Stimulated activated CD4-positive, alpha-beta T cell treated with anti-CD3 and anti-CD28 coated beads, Interleukin-12 subunit alpha, Interleukin-12 subunit beta, amount 100 ng/mL, for 48 hours (primary cell): ENCODE measurements at places on chromosomes 12 and 14.

GRCh38 chr14:89163031-89163636, 253.9 kb downstream of the FOXN3 start:
- no peak for DNase-seq

GRCh38 chr12:30757316-30757715, 2.6 kb upstream of the CAPRIN2 start:
- DNase-seq, result no peak

DNA sequence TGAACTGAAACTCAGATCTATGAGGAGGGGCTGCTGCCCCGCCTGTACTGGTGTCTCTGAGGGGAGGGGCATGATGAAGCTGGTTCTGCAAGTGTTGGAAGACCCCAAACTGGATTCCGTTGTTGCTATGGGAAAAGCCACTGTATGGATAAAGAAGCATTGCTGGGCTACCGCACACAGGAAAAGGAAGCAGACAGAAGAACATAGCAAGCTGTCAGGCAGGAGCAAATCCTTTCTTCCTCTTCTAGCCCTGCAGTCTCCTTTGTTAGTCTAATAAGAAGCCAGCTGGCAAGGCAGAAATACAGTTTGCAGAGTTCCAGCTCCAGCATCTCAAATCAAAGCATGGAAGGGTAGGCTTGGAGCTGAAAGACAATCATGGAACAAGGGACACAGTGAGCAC, 26.3 kb upstream of the NR1H4 start:
- no peak for DNase-seq

- DNase-seq, result no peak
These were observed 26.1 kb downstream of the SERPINA11 start for GRCh38 chr14:94426526-94426925.

GRCh38 chr14:66619952-66620351, 112.0 kb downstream of the GPHN start:
- no peak for DNase-seq

GRCh38 chr12:53999559-54000115, 324 bp upstream of the HOXC9 start:
- no peak for DNase-seq

DNA sequence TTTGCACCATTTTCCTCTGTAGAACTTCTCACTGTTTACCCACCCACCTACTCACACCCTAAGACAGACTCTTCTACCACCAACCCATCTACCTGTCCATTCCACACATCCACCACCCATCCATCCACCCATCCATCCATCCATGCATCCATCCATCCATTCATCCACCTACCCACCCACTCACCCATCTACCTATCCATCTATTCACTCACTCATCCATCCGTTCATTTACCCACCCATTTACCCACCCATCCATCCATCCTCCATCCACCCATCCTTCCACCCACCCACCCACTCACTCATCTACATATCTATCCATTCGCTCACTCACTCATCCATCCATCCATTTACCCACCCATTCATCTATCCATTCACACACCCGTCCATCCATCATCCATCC, 15.1 kb downstream of the PLBD2 start:
- DNase-seq, result no peak

- no peak for DNase-seq
These were observed 95.7 kb downstream of the PIWIL1 start for GRCh38 chr12:130433411-130433810.

GRCh38 chr12:65720136-65721130, 103.8 kb upstream of the HMGA2 start:
- no peak for DNase-seq

DNA sequence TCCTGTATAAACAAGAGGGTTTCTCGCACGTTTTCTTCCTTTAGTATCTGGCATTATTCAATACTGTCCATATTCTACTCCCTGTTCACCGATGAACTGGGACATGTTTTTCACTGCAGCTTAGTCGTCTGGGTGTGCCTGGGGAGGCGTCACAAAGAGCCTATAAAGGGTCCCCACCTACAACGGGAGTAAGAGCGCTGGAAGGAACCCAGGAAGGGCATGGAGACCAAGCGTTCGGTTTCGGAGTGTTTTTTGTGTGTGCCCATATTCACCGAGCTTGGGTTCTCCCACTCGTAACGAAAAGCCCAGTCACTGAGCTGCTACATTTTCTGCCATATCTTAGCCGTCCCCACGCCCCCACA, 592 bp upstream of the USP15 start:
- DNase-seq, result no peak

DNA sequence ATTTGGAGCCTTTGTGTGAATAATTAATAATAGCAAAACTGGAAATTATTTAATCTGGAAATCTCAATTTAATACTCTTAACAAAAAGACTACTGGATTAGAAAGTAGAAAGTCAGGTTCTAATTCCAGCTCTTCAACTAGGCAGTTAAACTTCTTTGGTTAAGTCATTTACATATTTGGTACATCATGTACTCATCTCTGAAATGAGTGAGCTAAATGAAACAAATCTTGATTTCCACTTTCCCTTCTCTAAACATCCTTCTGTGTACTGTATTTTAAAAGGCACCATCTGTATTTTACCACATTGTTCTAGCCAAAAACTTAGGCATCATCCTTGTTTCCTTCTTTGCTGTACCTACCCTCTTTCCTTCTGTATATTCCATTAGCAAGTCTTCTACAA, 26.9 kb downstream of the CRADD start:
- no peak for DNase-seq

DNA sequence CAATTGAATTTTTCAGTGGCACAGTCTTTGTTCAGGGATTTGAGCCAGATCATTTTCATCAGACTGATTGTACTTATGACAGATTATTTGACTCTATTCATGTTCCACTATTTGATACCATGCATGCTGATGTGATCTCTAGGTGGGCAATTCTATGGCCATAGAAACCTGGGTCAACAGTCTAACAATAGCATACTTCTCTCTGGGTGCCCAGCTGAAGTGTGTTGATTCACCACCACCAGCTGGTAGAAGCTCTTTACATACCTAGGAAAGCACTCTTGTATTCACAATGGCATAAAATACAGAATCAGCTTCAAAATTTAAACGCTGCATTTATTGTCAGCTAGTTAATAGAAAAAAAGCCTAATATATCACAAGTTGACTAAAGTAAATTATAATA, 90.2 kb upstream of the TMTC2 start:
- no peak for DNase-seq

GRCh38 chr12:61009192-61009591, 1251.0 kb upstream of the USP15 start:
- no peak for DNase-seq

DNA sequence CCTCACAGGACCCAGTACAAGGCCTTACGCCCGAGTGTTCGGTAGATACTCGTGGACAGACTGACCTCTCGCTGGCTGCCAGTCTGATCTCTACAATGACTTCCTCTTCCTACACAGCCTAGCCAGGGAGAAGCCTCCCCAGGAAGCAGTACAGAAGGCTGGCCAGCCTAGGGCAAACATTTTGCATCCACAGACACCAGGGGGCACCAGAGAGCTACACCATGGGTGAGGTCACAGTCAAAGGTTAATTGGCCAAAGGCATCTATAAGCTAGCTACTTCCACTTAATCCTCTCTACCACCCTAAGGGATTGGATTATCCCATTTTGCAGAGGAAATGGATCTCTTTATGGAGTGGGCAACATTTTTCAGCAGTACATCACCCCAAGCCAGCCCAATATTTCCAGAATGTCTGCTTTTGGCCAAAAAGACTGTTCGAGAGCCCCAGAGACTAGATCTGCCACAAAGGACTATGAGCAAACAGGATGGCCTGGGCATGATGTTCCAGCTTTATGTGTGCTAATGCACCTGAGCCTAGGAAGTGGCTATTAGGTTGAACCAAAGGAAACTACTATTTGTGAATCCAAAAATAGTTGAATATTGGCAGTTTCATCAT, 14.6 kb upstream of the PNMA1 start:
- peak; percentile 75 for DNase-seq

DNA sequence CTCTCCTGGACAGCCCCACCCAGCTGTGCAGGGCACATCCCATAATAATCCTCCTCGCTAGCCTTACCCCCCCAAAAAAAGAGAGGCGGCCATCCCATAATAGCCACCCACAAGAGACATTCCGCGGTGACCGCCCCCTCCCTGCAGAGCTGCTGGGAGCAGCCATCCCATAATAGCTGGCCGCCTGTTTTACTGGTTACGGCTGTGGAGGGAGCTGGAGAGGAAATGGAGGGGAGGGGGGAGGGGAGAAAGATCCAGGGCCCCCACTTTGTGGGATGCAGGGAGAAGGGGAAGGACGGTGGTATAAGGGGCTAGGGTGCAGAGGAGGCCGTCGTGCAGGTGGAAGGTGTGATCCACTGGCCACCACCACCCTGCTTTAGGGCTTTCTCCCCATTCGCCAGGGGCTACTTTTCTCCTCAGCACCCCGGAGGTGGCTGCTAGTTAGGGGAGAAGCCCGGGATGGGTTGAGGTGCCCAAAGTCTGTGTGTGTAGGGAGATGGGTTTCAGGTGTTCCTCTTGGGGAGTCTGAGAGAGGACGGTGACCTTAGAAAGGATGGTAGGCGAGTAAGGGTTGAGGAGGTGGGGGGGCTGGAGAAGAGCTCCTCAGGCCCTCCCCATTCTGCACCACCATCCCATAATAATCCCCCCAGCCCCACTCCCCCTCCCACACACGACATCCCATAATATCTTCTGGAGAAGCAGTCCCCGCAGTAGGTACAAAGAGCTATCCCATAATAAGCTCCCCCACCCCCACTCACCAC, 6.0 kb upstream of the CHD4 start:
- DNase-seq, result no peak

GRCh38 chr12:40325349-40325960, 100.7 kb downstream of the LRRK2 start:
- DNase-seq, result no peak

DNA sequence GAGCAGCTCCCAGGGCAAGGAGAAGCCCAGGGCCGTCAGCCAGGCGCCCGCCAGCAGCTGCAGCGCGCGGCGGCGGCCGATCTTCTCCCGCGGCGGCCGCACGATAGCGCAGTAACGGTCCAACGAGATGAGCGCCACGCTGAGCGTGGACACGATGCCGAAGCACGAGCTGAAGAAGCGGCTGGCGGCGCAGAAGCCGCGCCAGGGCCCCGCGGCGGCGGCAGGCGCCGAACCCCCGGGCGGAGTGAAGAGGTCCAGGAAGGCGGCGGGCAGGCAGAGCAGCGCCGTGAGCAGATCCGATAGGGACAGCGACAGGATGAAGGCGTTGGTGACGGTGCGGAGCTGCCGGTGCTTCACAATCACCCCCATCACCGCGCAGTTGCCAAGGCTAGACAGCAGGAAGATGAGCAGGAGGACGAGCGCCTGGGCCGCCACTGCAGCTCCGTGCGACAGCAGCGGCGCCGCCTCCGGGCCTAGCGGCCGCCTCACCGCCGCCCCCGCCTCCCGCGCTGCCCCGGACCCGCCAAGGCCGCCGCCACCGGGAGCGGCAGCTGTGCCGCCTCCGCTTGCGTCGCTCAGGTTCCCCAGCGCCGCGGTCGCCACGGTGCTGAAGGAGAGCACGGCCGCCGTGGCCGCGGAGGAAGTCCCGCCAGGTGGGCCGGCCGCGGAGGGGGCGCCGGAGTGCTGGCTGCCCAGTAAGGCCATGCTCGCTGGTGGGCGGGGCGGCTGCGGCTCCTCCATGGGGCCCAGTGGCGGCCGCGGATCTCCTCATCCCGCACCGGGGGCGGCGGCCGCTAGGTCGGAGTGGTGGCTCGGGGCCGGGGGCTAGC, 479 bp downstream of the GPR135 start:
- peak; percentile 13 for DNase-seq

DNA sequence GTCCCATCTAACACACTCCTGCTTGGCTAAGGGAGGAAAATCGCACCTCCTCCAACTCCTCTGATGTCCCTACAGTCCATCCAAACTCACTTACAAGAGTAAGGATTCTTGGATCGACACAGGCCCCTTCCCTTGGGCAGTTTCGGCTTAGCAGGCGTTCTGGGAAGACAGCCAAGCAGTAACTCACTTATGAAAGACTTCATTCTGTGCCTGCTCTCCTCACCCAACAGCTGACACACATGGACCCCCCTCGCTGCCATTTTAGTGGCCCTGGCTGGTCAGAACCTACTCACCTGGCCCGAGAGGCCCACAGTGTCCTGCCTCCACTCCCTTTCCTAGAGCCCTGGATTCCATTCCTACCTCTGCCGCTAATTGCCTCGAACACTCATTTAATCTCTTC, 52.3 kb upstream of the BCL2L14 start:
- no peak for DNase-seq

GRCh38 chr12:102659200-102659911, 179.0 kb upstream of the IGF1 start:
- no peak for DNase-seq

DNA sequence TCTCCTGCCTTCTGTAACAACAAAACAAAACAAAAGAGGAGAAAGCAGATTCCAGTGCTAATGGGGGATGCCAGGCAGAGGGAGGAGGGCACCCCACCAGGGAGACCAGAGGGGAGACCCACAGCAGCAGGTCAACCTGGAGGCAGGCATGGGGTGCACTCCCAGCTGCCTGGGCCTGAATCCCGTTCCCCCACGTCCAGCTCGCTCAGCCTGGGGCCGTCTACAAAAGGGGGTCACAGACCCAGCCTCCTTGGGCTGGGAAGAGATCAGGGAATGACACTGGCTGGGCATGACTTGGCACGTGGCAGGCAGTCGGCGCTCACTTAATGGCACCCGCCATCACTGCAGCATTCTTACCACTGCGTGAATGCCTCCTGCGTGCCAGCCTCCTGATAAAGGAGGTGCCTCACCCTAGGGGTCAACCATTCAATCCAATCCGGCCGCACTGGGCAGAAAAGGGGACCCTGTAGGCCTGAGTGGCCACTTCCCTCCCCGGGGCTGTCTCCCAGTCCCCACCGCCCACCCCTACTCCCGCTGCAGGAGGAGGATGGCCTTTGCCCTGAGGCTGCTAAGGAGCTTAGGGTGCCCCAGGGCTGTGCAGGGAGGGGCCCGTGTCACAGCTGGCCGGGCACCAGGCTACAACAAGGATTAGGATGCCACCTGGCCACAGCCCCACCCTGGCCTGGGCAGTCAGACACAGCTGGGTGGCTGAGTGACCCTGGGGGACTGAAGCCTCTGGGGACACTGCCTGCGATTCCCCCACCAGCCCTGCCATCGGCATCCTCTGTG, 87.5 kb downstream of the NCOR2 start:
- DNase-seq, result no peak

GRCh38 chr12:50084775-50085614, at the start of gene SMARCD1:
Gene SMARCD1 (plus strand): TSS chr12:50085342. CDS start chr12:50085370, 28 bp downstream.
- peak; percentile 76 for DNase-seq

DNA sequence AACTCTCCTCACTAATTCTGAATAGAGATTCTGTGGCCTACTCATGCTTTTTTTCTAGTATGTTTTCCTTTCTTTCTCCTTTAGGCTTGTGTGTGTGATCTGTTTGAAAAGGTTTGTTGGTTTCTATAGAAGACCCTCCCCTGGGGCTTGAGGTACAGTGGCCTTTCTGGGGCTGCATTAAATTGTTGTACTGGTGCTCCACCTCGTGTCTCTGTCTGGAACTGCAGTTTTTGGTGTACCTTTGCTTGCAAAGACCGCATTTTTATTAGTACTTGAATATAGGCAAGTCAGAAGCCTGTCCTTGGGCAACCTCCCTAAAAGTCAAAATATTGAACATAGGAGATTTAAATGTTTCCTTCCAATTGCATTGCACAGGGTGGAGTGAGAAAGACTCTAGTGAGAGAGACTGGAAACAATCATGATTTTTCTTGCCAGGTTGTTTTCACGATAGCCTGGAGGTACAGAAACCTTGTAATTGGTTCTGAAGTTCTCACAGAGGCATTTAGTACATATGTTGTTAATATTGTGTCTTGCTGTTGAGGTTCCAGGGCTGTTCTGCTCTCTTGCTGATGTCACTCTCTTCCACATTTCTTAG, 39.0 kb downstream of the SLCO1B1 start:
- DNase-seq, result no peak
